ENCODE measurements at places on chromosomes 4 and X.

GRCh38 chr4:40333921-40334352 is 1.2 kb upstream of the CHRNA9 start:
- no peak overlapping the region for H3K4me3 ChIP-seq
- H3K27ac ChIP-seq: no peak overlapping the region
- no peaks in the 10 kb centered on the region for H3K36me3 ChIP-seq
- H3K4me1 ChIP-seq: no peaks in the 10 kb centered on the region
- no peak for DNase-seq

DNA sequence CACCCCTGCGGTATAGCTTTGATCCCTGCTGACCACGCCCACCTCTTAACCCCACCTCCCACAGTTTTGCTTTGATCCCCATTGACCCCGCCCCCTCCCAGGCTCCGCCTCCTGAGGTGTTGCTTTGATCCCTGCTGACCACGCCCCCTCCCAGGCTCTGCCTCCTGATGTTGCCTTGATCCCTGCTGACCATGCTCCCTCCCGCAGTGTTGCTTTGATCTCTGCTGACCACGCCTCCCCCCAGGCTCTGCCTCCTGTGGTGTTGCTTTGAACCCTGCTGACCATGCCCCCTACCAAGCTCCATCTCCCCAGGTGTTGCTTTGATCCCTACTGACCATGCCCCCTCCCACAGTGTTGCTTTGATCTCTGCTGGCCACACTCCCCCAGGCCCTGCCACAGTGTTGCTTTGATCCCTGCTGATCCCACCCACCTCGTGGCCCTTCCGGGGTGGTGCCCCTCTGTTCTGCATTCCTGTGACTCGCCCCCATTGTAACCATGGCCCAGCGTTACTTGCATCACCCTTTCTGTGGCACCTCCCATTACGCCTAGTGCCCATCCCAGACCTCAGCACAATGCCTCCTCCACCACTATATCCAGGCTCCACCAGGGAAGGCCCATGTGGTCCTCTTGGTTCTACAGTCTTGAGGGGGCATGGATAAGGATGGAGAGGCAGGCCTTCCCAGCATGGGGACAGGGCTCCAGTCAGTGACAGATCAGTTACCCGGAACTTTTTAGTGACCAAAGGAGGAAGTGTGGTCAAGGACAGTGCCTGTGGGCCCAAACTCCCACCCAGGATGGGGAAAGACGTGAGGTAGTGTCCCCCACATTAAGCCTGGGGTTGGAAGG is 70.8 kb downstream of the ADRA2C start:
- H3K27ac ChIP-seq: no peak overlapping the region
- no peaks in the 10 kb centered on the region for H3K4me1 ChIP-seq
- peaks cover 30% of the 10 kb centered on the region for H3K27me3 ChIP-seq
- H3K36me3 ChIP-seq: no peaks in the 10 kb centered on the region

DNA sequence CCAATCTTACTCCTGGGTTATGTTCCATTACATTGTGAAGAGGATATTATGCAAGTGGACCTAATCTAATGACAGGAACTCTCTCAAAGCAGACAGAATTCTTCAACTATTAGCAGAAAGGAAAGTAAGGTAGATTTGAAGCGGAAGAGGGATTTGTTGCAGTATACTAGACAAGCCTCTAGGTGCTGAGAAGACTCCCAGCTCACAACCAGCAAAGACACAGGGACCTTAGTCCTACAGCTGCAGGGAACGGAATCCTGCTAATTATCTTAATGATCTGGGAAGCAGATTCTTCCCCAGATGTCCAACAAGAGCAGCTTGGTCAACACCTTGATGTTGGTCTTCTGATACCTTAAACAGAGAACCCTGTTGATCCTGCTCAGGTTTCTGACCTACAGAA is 73.6 kb downstream of the STK32B start:
- no peaks in the 10 kb centered on the region for H3K36me3 ChIP-seq
- H3K27me3 ChIP-seq: no peaks in the 10 kb centered on the region
- no peak overlapping the region for H3K27ac ChIP-seq
- no peaks in the 10 kb centered on the region for H3K4me1 ChIP-seq

DNA sequence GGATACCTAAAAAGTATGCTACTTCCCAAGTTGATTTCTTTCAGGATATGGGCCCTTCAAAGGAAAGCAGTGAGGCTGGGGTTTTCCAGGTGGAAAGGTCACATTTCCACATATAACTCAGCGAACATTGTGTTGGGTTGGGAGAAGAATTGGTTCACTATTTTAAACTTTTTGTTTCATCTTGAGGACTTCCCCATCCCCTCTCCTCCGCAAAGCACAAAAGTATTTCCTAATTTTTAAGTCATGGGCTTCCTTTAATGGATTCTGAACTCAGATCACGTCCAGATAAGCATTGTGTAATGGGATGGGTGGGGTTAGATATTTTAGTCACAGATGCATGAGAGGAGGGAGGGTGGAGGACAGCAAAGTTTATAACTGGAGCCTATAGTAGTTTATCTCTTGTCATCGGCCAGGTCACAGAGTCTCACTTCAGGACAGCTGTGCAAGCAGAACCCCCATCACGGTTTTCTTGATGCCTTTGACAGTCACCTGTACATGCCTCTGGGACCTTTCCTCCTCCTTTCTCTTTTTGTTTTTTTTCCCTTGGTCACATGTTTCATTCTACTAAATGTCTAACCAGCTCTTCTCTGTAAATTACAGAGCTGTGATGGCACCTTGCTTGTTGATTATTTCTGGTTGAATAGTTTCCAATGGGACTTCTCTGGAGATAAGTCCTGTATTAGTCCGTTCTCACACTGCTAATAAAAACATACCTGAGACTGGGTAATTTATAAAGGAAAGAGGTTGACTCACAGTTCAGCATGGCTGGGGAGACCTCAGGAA is 115.4 kb downstream of the PTTG2 start:
- peak; percentile 60 for DNase-seq
- H3K4me1 ChIP-seq: no peaks in the 10 kb centered on the region
- H3K36me3 ChIP-seq: no peaks in the 10 kb centered on the region
- peak overlapping the region; percentile 58 for H3K27ac ChIP-seq

- no peaks in the 10 kb centered on the region for H3K27me3 ChIP-seq
- no peak overlapping the region for H3K4me3 ChIP-seq
- H3K27ac ChIP-seq: no peak overlapping the region
Measured at GRCh38 chr4:140851032-140851636, 94.9 kb upstream of the TBC1D9 start.

GRCh38 chr4:151807220-151807619 is 46.4 kb upstream of the GATB start:
- peak overlapping the region; percentile 32 for H3K27ac ChIP-seq
- peaks cover 4% of the 10 kb centered on the region for H3K4me1 ChIP-seq
- H3K4me3 ChIP-seq: no peak overlapping the region
- DNase-seq: no peak

DNA sequence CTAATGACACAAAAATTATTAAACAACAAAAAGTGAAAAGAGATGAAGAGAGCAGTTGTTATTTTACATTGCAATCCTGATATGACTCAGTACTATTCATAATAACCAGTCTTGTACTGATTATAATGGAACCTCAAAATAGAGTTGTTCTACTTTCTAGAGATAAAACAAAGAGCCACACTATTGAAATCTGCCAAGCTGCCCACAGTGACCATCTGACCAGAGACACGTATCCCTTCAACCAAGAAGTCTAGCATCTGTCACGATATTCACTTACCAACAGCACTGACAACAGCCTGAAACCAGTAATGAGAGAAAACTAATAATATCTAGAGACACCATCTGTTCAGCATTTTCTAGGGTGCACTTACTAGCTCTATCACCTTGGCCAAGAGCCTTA is 466.7 kb downstream of the NKX6-1 start:
- no peak for DNase-seq
- no peaks in the 10 kb centered on the region for H3K27me3 ChIP-seq
- no peaks in the 10 kb centered on the region for H3K4me1 ChIP-seq
- no peaks in the 10 kb centered on the region for H3K36me3 ChIP-seq

GRCh38 chrX:81348388-81348787 is 146.5 kb downstream of the SH3BGRL start:
- no peak overlapping the region for H3K27ac ChIP-seq
- no peaks in the 10 kb centered on the region for H3K36me3 ChIP-seq
- no peak overlapping the region for H3K4me3 ChIP-seq
- no peak for DNase-seq
- no peaks in the 10 kb centered on the region for H3K27me3 ChIP-seq

- H3K36me3 ChIP-seq: no peaks in the 10 kb centered on the region
- DNase-seq: no peak
Measured at GRCh38 chr4:167233685-167234315, 494 bp downstream of the SPOCK3 start.

GRCh38 chrX:15475021-15475420 is 18.1 kb downstream of the PIR start:
- H3K27ac ChIP-seq: peak overlapping the region; percentile 37
- no peak overlapping the region for H3K4me3 ChIP-seq
- H3K4me1 ChIP-seq: no peaks in the 10 kb centered on the region
- no peaks in the 10 kb centered on the region for H3K36me3 ChIP-seq
- no peak for DNase-seq

GRCh38 chr4:106587558-106587957 is 219.0 kb upstream of the GIMD1 start:
- no peak for DNase-seq
- H3K36me3 ChIP-seq: no peaks in the 10 kb centered on the region
- no peaks in the 10 kb centered on the region for H3K27me3 ChIP-seq
- H3K4me1 ChIP-seq: no peaks in the 10 kb centered on the region
- no peak overlapping the region for H3K4me3 ChIP-seq

- DNase-seq: no peak
- no peaks in the 10 kb centered on the region for H3K36me3 ChIP-seq
Measured at GRCh38 chr4:1940566-1940965, 68.2 kb downstream of the NELFA start.

DNA sequence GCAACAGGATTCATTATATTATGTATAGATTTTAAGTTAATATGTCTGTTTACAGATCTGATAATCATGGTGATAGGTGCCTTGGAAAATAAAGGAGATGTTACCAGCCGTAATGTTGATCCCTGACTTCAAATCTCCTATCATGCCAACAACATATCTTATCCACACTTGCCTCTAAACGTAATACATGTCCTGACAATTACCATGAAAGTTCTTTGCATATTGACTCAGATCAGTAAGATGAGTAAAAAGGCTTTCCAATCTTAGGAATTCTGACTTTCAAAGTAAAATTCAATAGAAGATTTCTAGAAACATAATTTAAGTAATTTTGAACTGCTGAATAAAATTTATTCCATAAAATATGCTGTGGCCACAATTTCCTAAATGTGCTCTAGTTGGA is 513.3 kb downstream of the ANKRD50 start:
- no peak overlapping the region for H3K4me3 ChIP-seq
- H3K4me1 ChIP-seq: peaks cover 7% of the 10 kb centered on the region
- H3K36me3 ChIP-seq: no peaks in the 10 kb centered on the region
- H3K27me3 ChIP-seq: no peaks in the 10 kb centered on the region
- H3K27ac ChIP-seq: no peak overlapping the region
- DNase-seq: no peak

DNA sequence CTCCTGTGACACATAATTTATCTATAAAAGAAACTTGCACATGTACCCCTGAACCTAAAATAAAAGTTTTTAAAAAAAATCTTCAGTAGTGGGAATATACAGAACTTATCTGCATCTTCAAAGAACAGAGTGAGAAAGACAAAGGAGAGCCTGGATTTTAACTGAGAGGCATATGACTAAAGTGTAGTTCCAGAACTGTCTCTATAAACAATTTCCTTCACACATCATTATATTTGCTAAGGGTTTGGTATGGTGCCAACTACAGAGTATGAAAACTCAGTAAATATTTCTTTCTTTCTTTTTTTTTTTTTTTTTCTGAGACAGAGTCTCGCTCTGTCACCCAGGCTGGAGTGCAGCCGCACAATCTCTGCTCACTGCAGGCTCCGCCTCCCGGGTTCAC is 49.9 kb upstream of the NFKB1 start:
- no peak overlapping the region for H3K27ac ChIP-seq
- no peaks in the 10 kb centered on the region for H3K27me3 ChIP-seq
- no peaks in the 10 kb centered on the region for H3K36me3 ChIP-seq
- H3K4me3 ChIP-seq: no peak overlapping the region

DNA sequence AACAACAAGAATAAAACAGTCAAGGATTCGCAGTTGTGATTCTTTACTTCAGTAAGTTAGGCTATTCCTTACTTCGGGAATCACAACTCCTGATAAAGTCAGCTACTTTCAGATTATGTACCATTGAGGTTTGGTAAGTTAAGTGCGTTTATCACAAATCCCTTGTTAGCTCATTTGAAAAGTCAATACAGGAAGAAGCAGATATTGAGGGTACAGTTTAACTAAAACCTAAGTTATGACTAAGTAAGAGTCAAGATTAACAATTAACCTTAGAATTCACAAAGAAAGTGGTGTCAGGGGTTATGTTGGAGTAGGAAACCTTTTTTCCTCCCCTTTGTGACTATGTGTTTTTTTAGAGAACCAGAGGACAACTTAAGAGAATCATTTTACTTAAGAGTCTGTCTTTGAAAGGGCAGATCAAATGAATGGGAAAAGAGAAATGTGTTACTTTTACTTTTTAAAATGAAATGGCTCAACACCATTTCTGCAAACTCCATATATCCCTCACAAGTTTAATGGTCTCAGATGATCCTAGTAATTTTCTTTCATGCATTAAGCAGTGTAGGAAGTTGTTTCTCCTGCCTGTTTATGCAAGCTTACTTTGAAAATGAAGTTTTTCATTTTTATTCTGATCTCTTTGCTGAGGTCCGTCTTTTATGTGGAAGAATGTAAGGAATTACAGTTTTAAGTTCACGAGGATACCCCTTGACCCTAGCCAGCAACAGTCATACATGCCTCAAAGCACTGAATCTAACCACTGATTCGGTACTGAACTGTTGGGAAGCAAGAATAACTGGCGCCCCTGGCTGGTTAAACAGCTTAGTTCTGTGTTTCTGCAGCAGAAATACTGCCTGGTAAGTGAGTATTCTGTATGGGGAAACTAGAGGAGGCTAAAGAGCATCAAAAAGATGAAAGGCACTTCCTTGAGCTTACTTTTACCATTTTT is 211.7 kb downstream of the SLC4A4 start:
- no peaks in the 10 kb centered on the region for H3K36me3 ChIP-seq
- no peaks in the 10 kb centered on the region for H3K4me1 ChIP-seq
- H3K4me3 ChIP-seq: no peak overlapping the region

GRCh38 chrX:67780694-67781109 is 236.9 kb downstream of the AR start:
- H3K27ac ChIP-seq: peak overlapping the region; percentile 72
- H3K4me3 ChIP-seq: no peak overlapping the region
- peak; percentile 46 for DNase-seq
- no peaks in the 10 kb centered on the region for H3K36me3 ChIP-seq
- no peaks in the 10 kb centered on the region for H3K4me1 ChIP-seq

- DNase-seq: peak; percentile 21
- no peaks in the 10 kb centered on the region for H3K36me3 ChIP-seq
- H3K27me3 ChIP-seq: peaks cover 55% of the 10 kb centered on the region
- H3K4me3 ChIP-seq: peak overlapping the region; percentile 36
- H3K4me1 ChIP-seq: peaks cover 13% of the 10 kb centered on the region
Measured at GRCh38 chr4:41882625-41883347, 52.4 kb upstream of the TMEM33 start.

GRCh38 chr4:184446132-184446658 is 28.2 kb downstream of the IRF2 start:
- H3K4me3 ChIP-seq: no peak overlapping the region
- H3K36me3 ChIP-seq: no peaks in the 10 kb centered on the region

Measured in tibial nerve (tissue), 4 donors.